ENCODE measurements at places on chromosomes 2 and 18. TPM values are rescaled to one million over a fixed set of nuclear protein-coding genes. Genes with fewer than 3 reads are reported as not detected.

The DHRS9 gene
- total RNA-seq, result 0.71 TPM

The AFG3L2 gene
- 30.6 TPM for total RNA-seq

The DSG2 gene
- 0.11 TPM for total RNA-seq

The MC2R gene
- not detected for total RNA-seq

The ITPRIPL1 gene
- total RNA-seq, result 26.1 TPM

The ATP6V1C2 gene
- not detected for total RNA-seq

DNA sequence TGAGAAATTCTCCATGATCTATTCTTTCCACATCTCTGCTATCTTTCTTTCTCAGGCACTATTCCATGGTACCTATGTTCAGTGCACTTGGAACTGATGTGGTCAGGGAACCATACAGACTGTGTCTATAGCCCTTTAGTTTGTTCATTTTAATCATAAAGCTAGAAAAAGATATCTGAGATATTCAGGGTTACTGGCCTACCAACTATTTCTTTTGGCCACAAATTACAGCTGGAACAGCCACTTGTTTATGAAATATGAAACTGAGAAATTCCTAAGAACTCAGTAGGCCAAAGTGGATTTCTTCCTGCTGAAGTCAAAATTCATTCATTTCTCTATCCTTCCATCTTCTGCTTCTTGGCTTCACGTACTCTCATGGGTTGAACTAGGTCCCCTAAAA lies 22.8 kb upstream of the LYPD1 start:
- no peak for ATAC-seq

DNA sequence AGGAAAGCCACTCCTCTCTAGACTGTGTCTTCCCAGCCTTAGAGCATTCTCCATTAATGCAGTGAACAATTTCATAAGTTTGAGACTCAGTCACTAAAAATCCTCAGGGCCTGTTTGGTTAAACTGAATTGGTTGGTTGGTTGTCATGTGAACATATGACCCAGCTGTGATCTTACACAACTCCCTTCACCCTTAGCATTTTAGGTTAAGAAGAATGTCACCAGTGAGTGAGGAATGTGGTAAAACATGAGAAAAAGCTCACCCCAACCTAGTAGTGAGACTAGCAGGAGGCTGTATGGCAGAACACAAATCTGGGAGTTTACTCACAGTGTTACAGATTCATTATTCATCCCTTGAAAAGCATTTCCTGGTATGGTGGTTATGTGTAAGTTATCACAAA lies 32.4 kb downstream of the LHCGR start:
- ATAC-seq, result peak; percentile 57

DNA sequence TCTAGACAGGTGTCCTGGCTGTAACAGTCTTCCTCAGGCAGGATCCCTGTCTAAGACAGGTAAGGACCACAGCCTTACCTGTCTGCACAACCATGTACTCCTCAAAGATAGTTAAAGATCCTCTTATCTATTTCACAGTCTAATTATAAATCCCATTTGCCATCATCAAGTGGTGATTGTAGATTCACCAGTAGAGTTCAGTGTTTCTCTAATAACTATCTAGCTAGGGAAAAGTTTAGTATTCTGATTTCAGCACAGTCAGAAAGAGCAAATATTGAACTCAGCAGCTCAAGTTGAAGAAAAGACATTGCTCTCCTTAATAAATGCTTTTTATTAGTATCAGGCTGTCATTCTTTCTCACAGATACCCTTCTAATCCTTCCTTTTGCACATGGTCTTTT lies 1305.5 kb upstream of the NXPH2 start:
- no peak for ATAC-seq

- no peak for ATAC-seq
These were observed 80.4 kb upstream of the RNU4ATAC start for GRCh38 chr2:121450301-121450700.

- ATAC-seq, result no peak
These were observed 40.4 kb upstream of the ARHGEF4 start for GRCh38 chr2:130796290-130796689.

DNA sequence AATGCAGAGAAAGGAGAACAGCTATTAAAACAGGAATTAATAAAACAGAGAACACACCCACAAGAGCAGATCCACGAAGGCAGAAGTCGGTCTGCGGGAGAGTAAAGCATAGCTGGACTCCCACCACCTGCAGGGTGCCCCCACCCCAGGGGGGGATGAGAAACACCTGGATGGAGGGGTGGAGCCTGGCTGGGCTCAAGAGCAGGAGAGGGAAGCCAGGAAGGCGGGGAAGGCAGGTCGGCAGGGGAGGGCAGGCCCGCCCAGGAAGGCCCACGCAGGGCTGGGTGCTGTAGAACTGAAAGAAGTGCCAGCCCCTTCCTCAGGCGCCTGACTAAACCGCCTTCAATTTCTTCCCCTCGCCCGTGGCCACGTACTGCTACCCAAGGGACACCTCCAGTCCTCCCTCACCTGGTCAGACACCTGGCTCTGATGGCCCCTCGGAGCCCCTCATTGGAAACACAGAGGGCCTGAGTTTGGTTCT lies 175.4 kb downstream of the HDAC4 start:
- no peak for ATAC-seq

- ATAC-seq, result no peak
These were observed 4.7 kb upstream of the CFAP65 start for GRCh38 chr2:219045937-219046550.

DNA sequence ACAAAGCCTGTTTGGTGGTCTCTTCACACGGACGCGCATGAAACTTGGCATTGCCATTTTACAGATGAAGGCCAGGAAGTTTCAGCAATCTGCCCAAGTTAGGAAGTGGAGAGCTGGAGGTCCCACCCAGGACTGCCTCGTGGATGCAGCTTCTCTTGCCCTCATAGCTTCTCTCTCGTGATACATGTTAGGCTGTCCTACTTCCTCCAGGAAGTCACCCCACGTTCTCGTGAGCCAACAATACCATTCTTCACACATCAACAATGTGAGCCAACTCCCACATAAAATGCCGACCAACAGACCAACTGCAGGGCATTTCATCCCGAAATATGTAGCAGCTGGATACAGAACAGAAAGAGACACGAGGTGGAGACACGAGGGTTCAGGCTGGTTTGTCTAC lies 85.3 kb downstream of the MREG start:
- no peak for ATAC-seq

DNA sequence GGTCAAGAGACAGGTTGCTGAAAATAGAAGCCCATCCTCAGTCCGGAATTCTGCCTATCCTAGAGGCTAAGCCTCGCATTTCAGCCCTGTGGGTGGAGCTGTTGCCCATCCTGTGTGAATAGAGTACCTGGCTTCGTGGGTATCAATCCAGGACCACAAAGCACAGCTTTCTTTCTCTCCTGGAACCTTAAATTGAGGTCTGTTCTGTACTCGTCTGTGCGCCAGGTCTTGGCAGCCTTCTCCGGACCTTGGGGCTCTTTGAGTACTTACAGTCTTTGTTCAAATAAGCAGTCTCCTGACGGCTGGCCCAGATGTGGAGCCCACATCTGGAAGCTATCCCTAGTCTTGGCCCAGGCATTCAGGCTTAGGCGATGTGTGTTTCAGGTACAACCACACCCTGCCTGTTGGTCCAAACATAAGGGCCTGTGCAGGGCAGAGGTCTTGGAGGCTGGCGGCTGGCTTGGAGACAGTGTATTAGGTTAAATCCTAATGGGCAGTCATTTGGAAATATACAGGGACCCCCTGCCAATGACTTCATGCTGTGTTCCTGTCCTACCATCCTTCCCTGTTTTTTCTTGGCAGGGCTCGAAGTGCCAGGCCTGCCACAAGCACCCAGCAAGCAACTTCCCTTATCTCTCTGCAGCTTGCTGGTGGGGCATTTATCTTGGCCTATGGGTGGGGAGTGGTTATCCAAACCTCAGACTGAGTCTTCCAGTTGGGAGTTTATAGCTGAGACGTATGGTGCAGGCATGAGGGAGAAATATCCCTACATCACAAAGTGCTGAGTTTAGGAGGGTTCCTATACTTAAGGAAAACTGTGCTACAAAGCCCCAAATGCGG lies 294.1 kb downstream of the BCL2 start:
- peak; percentile 39 for ATAC-seq

DNA sequence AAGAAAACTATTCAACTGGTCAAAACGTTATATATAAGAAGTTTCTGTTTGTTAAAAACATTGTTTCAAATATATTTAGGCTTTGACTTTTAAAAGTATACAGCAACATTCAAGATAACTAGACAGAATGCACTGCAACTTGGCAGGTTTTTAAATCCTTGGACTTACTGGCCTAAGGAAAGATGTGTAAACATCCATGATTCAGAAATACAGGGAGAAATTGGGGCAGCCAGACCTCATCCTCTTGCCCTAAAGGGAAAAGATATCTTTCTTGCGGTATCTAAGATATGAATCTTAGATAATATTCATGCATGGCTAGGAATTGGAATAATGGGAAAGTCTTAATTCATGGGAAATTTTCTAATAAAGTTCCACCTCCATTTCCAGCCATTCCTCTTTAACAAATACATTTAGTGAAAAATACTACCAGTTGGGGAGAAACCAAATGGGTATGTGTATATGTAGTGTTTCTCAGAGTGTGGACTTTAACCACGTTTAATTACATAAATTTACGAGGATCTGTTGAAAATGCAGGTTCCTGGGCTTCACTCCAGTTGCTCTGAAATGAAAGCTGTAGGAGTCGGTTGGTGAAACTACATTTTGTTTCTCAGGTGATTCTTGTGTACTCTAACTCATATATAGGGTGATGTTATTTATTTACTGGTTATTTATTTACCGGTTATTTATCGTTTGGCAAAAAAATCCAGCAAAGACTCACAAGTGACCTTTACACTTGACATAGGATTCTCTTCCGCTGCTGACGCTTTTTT lies 587 bp upstream of the TANK start:
- no peak for ATAC-seq
